GM18507 (cell line): ENCODE measurements at places on chromosomes 12 and 14.

GRCh38 chr12:101794574-101794973 is 36.2 kb downstream of the GNPTAB start:
- no peak for DNase-seq

DNA sequence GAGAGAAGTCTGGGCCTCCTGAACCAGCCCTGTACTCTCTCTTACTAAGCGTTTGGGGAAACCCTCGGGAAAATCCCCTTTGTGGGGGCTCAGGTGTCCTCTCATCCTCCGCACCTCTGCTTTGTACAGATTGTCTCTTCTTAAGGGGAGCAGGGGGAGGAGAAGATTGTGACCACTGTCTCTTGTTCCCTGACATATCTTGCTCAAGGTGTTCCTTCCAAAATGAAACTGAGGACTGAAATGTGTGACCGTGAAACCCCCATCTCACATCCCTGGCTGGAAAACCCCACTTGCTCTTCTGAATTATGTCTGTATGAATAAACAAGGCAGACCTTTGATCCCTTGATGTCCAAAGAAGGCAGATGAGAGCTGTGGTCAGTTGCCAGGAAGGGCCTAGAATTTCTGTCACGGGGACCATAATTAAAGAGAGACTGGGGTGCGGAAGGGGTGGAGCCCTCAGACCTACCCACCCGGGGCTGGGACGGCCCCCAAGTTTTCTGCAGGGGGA is 369.8 kb downstream of the AACS start:
- DNase-seq = peak; percentile 20

DNA sequence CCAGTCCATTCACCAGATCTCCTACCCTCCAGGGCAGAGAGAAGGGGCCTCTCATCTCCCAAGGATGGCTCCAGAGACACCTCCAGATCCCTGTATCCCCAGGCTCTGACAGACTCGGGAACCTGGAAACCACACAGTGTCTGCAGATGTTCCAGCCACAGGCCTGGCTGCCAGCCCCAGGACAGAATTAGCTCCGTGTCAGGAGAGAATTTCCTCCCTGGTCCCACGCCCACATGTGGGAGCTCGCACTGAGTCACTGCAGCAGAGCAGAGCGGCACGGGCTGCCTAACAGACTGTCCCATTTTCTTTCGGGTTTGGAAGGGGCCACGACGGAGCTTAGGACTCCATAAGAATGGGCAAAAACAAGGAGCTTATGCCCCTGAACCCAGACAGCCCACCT is 33.6 kb downstream of the CMKLR1 start:
- DNase-seq = no peak

- DNase-seq = no peak
Observed at GRCh38 chr14:70064136-70064865, 124.5 kb downstream of the SLC8A3 start.

GRCh38 chr14:97705107-97705506 is 907.9 kb downstream of the VRK1 start:
- no peak for DNase-seq

- DNase-seq = no peak
Observed at GRCh38 chr14:86782092-86782580, 1210.8 kb downstream of the GALC start.

DNA sequence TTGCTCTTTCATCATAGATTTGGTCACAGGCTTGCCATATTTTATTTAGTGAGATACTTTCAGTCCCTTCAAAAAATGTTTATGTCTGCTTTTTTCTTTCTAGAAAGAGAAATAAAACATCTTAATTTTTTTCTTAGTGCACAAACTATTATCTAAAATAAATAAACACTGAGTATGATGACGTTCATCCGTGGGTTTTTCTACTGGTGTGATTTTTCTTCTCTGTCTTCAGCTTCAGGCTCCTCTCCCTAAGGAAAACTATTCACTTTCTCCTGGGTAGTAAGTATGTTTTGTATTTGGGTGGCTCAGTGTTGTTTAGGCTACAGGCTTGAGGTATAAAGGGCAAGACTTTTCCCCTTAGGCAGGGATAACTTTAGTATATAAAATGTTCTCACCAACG is 154.7 kb downstream of the DACT1 start:
- DNase-seq = no peak

DNA sequence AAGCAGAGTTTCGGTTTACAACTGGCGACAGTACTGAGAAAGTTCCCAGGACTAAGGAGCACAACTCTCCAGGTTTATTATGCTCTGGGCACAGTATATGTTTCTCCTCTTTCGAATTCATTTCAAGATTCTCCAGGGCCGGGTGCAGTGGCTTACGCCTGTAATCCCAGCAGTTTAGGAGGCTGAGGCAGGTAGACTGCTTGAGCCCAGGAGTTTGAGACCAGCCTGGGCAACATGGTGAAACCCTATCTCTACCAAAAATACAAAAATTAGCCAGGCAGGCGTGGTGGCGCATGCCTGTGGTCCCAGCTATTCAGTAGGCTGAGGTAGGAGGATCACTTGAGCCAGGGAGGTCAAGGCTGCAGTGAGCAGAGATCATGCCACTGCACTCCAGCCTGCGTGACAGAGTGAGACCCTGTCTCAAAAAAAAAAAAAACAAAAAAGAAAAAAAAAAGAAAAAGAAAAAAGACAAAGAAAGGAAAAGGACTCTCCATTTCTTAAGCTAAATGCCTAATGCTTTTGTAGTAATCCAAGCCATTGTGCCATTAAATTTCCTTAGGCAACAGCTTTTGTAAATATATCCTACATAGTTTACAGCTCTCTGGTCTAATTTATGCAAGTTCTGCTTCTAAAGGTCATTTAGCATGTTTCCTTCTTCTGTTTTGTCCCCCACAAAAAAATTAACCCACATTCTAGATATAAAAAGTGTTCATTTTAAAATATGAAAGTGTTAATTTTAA is 34.8 kb downstream of the ATL1 start:
- no peak for DNase-seq

GRCh38 chr12:100862676-100863075 is 68.1 kb downstream of the ANO4 start:
- no peak for DNase-seq

GRCh38 chr12:31562594-31563328 is 28.2 kb downstream of the DENND5B start:
- DNase-seq = no peak

DNA sequence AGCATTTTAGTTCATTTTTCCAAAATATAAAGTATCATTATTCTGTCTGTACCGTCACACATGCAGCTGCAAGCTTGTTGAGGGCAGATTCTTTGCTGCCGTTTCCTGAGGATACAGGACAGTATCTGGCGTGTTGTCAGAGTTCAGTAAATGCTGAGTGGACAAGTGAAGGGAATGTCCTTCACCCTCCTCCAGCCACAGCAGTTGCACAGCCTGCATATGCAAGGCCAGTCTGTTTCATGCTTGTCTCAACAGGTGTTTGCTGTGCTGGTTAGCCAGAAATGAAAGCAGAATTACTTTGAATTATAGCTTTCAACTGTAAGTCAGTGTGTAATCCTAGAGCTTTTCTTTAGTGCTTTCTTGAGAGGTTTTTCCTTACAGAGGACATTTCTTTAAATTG is 36.5 kb downstream of the TDP1 start:
- no peak for DNase-seq

DNA sequence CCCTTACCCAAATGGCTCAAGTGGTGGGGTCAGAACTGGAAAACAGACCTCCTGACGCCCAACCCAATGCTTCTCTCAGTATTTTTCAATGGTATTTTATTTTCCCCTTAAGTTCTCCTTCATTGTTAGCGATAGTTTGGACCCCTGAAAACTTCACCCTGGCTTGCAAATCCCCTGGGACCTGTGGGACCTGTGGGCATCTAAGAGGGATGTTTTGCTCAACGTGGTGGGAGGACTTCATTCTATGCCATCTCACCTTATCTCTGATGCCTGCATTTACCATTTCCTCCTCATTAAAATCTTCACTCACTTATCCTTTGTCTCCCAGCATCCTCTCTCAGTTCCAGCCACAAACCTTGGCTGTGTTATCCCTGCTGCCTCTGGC is 59.4 kb upstream of the GZMB start:
- DNase-seq = no peak

- no peak for DNase-seq
Observed at GRCh38 chr14:76937181-76938091, 91.1 kb downstream of the IRF2BPL start.

DNA sequence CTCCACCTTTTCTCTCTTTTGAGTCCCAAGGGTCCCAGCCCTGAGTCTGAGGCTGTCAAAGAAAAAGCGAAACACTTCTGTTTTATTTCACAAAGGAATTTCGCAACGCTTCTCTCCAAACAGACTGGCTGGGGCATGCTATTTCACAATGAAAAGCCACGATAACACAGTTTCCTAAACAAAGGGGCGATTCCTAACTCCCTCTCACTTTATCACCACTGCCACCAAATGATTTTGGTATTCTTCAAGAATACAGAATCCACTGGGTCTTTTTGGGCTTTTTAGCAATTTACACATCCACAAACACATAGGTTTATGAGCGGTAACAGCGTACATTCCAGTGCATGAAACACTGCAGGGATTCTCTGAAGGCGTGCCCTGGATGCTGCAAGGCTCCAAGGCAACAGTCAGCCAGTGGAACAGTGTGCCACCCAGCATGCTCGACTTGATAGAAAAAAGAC is 161.2 kb downstream of the DAD1 start:
- DNase-seq = no peak

DNA sequence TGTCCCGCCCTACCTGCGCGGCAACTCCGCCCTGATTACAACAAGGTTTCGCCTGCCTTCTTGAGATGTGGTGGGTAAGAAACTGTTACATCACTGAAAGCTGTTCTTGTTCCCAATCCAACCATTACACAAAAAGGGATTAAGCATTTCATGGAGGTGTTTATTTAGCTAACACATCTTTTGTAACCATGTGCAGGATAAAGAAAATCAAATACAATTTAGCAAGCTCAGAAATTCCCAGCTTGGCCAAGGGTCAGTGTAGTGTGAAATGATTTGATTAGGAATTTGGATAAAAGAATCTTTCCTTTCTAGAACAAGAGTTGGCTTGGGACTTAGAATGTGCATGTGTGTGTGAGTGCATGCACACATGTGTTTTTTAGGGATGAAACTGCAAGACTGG is 6.3 kb downstream of the FOXN4 start:
- DNase-seq = no peak

DNA sequence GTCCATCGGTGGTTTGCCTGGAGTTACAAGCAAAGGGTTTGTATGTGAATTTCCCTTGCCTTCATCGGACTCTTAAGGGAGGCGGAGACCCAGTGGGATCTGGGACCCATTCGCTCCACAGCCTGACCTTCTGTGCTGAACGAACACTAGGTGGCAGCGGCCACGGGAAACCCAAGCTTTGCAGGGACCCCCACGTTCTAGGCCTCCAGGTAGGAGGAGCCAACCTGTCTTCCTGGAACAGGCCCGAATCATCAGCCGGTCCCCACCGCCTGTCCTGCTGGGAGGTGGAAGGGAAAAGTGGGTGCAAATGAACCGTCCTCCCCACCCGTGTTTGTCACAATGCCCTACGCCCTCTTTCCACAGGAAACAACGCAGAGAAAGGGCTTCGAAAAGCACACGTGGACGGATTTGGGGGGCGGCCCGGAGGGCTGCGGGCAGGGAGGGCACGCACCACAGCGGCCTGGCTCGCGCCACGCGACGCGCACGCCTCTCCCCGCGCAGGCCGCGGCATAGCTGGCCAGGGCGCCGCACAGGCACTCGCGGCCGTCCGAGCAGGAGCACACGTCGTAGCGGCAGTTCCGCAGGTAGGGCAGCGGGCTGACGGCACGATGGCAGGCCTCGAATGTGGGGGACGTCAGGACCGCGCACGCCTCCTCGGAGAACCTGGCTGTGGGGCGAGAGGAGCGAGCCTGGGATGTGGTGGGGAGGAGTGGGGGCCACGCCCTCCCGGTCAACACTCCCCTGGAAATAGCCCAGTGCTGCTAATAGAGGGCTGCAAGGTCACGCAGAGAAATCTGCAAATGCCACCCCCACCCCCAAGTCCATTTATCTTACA is 67.8 kb downstream of the VWF start:
- no peak for DNase-seq

DNA sequence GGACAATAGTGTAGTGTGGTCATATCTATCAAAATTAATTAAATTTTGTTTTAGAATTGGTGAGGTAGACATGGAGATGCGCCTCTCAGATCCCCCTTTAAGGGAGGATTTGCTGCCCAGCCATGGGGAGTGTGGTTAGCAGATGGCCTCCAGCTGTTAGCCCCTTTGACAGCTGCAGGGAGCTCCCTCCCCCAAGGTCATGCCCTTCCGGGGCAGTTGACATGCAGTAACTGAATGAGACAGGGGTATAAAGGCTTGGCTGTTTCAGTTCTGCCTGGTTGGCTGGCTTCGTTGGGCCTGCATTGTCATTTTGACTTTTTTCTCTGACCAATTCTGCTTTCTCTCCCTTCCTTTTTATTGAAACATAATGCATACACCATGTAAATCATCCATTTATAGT is 291.5 kb upstream of the SRRM4 start:
- no peak for DNase-seq

GRCh38 chr14:29085546-29085945 is 319.0 kb downstream of the FOXG1 start:
- no peak for DNase-seq

GRCh38 chr12:106345746-106346145 is 11.8 kb upstream of the POLR3B start:
- no peak for DNase-seq

DNA sequence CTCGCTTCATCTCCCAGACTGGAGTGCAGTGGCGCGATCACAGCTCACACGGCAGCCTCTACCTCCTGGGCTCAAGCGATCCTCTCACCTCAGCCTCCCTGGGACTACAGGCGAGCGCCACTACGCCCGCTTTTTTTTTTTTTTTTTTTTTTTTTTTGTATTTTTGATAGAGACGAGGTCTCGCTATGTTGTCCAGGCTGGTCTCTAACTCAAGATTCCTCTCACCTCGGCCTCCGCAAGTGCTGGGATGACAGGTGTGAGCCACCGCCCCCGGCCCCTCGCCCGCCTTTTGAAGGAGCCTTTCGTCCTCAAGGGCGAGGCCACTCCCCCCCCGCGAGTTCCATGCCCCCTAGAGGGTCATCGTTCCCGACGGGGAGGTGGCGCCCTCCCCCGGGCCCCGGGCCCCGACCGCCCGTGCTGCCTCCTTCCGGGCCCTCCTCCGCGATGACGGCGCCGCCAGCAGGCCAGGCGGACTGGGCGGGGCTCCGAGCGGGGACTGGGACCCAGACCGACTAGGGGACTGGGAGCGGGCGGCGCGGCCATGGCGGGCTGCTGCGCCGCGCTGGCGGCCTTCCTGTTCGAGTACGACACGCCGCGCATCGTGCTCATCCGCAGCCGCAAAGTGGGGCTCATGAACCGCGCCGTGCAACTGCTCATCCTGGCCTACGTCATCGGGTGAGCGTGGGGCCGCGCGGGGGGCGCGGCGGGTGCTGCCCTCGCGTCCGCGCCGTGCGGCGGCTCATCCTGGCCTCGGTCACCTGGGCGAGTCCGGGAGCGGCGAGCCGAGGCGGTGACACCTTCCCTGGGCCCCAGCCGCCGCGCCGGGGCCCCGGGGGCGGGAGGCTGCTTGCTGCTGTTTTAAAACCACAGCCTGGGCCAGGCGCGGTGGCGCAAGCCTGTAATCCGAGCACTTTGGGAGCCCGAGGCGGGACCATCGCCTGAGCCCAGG is at the start of gene P2RX4:
Gene P2RX4 (plus strand): TSS at position 506 of the 949 bp plus-strand sequence. CDS start 36 bp downstream, at position 542.
- peak; percentile 81 for DNase-seq
